SK-N-MC (cell line): ENCODE measurements at places on chromosomes 12 and 14.

DNA sequence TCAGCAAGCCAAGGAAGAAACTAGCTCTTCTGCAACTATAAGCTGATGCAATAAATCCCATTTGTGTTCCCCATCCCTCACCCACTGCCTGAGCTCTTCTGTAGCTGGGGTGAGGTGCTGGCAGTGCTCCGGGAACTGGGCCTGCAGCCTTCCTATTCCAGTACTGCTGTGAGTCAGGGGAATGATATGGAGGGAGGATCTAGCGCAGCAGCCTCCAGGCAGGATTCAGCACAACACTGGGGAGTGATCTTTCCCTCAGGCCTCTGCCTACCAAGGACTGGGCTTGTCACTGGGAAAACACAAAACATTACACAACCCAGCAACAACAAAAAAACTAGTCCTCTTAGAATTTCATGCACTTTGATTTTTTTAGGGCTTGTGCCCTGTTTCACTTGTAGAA is 58.7 kb downstream of the ST8SIA1 start:
- no peak for DNase-seq

DNA sequence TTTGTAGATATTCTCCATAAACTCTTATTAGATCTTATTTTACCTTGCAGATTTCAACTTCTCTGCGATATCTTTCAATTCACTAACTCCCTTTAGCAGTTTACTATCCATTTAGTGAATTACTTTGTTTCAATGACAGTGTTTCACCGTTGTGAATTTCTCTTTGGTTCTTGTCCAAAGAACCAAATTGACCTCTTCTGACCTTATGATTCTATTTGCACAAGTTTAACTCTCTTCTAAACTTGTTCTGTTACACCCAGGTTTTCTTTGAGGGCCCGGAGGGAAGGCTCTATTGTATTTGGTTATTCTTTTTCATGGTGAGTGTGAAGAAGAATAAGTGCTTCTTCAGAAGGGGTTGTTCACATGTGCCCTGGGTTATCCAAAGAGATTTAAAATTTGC is 186.7 kb downstream of the MON2 start:
- DNase-seq = no peak

- DNase-seq = no peak
Measured at GRCh38 chr14:100589760-100590469, 2.7 kb upstream of the BEGAIN start.

GRCh38 chr12:71445071-71445470 is 5.5 kb downstream of the LGR5 start:
- DNase-seq = no peak

- DNase-seq = no peak
Measured at GRCh38 chr14:81766321-81766915, 232.8 kb upstream of the SEL1L start.

DNA sequence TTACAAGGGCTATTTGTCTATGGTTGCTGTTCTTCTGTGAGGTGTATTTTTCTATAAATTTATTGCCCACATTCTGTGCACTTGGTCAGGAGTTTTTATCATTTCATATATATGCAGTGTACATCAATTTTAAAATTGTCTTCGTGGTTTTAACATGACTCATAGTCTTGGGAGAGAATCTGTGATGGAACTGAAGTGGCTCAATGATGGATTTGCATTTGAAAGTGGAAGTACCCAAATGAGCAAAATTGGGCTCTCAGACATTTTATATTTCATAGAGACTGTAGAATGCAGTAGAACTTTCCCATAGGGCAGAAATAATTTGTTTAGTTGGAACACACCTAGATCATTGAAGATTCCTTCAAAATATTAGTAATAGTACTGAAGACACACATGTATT is 1.9 kb upstream of the SCFD1 start:
- DNase-seq = no peak

DNA sequence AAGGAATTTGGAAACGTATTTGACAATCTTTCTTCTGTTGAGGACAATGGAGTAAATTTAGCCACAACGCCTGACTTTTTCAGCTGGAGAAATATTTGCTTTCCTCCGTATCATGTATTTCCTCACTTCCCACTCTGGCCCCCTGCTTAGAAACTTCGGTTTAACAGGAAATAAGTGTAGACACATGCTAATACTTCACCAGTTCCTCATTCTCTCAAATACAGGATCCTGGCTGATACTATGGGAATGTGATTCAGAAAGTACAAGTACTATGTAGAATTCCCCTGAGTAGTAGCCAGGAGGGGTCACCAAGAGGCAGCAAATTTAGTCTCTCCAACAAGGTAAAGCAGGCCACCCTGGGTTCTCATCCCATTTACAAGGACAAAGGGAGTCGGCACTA is 58.0 kb downstream of the FAR2 start:
- DNase-seq = no peak

DNA sequence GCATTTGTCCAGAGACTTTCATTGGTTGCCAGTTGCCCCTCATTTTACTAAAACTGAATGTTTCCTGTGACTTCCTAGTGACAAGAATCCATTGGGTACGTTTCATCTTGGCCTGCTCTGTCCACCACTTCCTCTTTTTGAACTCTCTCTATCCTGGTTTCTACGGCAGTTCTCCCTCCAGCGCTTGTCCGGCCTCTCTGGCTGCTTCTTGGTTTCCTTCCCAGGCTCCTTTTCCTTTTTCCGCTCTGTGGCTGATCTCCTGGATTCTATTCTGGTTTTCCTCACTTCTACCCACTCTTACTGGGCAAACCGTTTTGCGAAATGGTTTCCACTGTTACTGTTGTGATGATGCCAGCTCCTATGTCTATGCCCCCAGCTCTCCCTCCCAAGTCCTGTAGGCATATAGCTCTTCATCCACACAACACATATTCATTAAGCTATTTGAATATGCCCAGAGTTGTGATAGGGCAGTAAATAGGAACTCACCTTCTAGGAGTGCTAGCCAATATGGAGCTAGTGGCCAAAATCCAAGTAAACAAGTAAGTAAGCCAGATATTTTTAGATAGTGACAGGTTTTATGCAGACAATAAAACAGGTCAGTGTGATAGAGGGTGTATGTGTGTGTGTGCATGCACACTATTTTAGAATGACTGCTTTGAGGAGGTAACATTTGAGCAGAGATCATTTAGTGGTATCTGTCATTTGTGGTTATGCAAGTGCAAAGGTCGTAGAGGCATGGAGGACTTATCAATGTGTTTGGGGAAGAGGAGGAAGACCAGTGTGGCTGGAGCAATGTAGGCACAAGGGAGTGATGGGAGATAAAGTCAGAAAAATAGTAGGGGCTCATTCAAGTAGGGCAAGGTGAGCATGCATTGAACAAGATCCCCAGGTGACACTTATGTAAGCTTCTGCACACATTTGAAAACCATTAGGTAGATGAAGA is 27.9 kb upstream of the CTDSP2 start:
- DNase-seq = no peak

- no peak for DNase-seq
Measured at GRCh38 chr14:104137297-104138097, 890 bp upstream of the KIF26A start.

DNA sequence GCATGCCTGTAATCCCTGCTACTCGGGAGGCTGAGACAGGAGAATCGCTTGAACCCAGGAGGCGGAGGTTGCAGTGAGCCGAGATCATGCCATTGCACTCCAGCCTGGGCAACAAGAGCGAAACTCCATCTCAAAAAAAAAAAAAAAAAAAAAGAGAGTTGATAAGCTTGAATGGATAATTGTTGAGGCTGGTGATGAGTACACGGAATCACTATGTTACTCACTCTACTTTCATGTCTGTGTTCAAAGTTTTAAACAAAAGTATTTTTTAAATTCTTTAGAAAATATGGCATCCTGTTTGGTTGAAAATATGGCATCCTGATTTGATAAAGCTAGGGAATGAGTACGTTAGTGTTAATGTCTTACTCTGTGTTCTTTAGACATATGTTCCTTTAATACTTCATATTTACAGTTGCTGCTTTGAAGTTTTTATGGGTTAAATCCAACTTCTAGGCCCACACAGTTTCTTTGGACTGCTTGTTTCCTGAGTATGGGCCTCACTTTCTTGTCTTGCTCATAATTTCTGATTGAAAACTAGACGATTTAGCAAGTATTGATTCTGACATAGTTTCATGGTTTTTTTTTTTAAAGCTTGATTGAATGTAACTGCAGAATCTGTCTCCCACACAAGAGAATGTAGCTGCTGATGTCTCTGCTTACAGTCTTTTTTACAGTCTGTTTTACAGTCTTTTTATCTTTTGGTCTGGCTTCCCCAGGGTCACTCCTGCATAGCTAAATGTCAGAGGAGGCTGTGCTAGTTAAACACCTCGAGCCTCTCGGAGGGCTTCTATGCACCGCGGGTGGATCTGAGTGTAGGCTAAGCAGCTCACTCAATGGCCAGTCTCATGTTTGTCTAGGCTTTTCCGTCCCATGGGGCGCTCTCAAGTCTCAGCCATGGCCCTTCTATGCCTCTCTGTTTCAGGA is 14.1 kb upstream of the FBLN5 start:
- no peak for DNase-seq

- DNase-seq = no peak
Measured at GRCh38 chr12:103677905-103678304, 90.8 kb downstream of the STAB2 start.

- DNase-seq = no peak
Measured at GRCh38 chr12:115941362-115941761, 336.1 kb downstream of the MED13L start.

GRCh38 chr12:58803908-58804307 is 116.4 kb downstream of the LRIG3 start:
- no peak for DNase-seq

GRCh38 chr14:63991833-63992232 is 139.0 kb downstream of the SYNE2 start:
- DNase-seq = no peak

DNA sequence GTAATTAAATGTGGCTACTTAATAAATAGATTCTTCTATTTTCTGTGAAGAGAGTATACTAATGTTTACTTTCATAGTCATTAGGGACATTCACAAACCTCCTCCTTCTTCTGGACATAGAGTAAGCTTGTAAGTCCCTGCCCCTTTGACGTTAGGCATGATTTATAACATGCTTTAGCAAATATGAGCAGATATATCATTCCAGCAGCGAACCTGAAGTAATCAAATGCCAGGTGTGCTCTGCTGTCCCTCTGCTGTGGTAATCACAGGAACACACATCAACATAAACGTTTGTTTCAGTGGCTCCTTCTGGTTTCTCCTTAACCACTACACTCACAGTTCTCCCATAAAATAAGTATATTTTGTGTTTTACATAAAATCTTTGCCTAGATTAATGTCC is 961.8 kb downstream of the FLRT2 start:
- no peak for DNase-seq
